ENCODE measurements at places on chromosomes 2 and 18.

GRCh38 chr2:27177441-27178351 lies 28.9 kb downstream of the TCF23 start:
- DNase-seq: no peak

DNA sequence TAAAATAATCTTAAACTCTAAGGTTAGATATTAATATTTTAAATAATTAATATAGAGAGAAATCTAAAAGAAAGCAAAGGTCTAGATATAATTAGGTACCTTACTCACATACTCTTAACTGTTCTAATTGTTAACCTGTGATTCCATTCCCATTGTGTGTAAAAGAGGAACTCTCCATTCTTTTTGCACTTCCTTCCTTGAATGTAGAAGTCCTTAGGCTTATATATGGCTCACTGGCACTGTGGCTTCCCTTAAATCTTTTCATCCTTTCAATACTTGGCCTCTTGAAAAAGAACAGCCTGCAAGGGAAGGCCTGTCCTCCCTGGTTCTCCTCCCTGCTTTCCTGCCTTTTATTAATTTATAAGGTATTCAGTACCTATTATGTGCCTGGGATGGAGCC lies 182.8 kb upstream of the FOSL2 start:
- no peak for DNase-seq

DNA sequence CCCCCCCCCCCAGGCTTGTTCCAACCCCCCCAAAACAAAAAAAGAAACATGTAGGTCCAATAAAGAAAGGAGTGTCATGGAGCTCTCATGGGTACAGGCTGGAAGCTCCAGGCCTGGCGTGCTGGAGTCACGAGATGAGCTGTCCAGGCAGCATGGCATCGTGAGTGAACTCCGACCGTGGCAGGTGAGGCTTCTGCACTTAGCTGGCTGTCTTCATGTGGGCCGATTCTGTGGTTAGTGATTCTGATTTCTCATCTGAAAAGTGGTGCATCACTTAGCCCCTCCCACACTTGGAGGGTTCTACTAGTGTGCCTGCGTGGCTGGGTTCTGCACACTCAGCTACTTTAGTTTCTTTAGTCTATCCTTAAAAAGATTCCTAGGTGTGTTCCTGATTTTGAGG lies 126.4 kb upstream of the MGAT5 start:
- DNase-seq: peak; percentile 58

- DNase-seq: no peak
These were observed 241.4 kb upstream of the ACVR2A start for GRCh38 chr2:147603447-147603846.

DNA sequence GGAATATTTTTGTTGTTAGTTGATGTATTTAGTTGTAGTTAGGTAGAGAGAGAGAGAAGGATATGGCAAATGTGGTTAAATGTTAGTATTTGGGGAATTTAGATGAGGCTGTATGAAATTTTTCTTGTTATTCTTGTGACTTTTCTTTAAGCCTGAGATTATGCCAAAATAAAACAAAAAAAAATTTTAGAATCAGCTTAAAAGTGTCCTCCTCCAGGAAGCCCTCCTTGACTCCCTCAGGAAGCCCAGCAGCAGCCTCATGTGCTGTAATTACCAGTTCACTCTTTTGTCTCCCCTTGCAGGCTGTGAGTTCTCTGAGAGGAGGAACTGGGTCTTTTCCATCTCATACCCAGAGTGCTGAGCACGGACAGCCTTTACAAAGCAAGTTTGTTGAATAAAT lies 243.5 kb downstream of the TFCP2L1 start:
- no peak for DNase-seq

GRCh38 chr2:173347305-173348168 lies 7.1 kb upstream of the CDCA7 start:
- DNase-seq: no peak

GRCh38 chr2:212548455-212548819 lies 9.8 kb upstream of the ERBB4 start:
- no peak for DNase-seq

GRCh38 chr2:204972161-204972560 lies 426.9 kb downstream of the PARD3B start:
- no peak for DNase-seq

DNA sequence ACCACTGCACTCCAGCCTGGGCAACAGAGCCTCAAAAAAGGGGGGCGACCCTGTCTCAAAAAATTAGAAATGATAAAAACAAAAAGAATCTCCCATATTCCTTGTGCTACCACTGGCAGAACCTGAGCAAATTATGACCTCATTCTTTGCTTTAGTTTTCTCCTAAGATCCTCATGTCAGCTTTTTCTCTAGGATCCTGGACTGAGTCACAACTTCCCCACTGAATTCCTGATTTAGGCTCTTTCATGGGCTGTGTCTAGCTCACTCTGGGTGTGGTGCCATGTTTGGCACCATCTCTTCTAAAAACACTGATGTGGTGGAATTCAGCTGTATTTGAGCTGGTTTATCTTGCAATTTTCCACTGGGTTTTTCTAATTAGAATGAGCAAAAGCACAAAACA lies 37.1 kb downstream of the EXOC6B start:
- DNase-seq: no peak

- no peak for DNase-seq
These were observed 307.2 kb downstream of the MYCN start for GRCh38 chr2:16247326-16248122.

DNA sequence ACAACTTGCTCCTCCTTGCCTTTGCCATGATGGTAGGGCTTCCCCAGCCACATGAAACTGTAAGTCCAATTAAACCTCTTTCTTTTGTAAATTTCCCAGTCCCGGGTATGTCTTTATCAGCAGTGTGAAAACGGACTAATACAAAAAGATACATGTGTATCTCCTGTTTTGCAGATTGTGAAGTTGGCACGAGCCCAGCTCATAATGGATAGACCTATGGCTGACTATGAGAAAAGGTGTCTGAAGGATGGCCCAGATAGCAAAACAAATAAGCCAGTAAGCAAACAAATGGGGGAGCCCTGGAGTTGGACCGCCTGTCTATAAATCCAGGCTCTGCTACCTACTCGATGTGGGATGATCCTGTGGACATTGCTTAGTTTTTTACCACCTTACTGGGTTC lies 15.5 kb upstream of the PRKCE start:
- DNase-seq: no peak

GRCh38 chr2:118710481-118710880 lies 137.0 kb downstream of the EN1 start:
- no peak for DNase-seq

DNA sequence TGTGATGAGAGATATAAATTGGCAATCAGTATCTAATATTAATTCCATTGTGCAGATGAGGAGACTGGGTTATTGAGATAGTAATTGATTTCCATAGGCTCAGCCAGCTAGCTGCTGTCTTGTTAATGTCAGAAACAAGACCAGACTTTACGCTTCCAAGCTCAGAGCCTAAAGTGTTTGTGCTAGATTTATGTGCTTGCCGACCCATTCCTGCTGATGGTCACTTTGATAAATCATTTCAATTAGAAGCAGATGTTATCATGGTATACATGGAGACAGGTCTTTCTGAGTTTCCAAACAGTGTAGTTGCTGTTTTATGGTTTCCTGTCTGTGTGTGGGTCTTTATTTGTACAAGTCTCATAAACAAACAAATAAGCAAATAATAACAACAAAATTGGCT lies 92.8 kb downstream of the AQP4 start:
- DNase-seq: no peak

DNA sequence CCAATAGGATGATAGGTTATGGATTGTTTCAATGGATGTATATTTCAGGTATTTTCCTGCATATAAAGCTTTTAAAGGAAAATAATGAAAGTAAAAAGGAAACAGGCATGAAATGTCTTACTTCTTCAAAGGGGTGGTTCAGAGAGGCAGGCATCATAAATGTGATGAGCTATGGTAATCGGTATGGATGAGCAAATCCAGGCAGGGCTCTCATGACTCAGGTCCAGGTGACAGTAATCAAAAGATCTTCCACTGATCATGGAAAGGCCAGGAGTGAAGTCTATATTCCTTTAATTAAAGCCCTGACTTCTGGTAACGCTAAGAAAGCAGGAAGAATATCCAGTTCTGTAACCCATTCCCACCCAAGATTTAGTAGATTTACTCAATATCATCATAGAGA lies 48.7 kb upstream of the RGPD4 start:
- no peak for DNase-seq

GRCh38 chr2:168624028-168624427 lies 168.0 kb downstream of the CERS6 start:
- no peak for DNase-seq

GRCh38 chr18:13501891-13502290 lies 224.5 kb downstream of the FAM210A start:
- DNase-seq: peak; percentile 14

- DNase-seq: no peak
These were observed 294.3 kb downstream of the SRBD1 start for GRCh38 chr2:45316576-45317338.

DNA sequence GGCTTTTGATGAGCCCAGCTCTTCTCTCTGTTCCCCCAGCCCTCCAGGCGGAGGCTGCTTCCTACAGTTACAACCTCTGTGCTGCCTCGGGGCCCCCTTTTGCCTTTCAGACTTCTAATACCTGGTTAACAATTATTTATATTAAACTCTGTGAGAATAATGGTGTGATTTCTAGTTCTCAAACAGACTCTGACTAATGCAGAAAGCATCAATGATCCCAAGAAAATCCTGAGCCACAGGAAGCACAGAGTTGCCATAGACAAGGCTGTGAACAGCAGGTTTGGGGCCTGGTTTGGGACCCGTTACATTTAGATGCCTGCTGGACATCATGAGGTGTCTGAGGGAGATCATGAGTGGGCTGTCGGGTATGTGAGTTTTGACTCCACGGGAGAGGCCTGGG lies 37.4 kb upstream of the MYO3B start:
- DNase-seq: no peak

GRCh38 chr2:171482877-171483276 lies 39.4 kb upstream of the CYBRD1 start:
- DNase-seq: no peak

DNA sequence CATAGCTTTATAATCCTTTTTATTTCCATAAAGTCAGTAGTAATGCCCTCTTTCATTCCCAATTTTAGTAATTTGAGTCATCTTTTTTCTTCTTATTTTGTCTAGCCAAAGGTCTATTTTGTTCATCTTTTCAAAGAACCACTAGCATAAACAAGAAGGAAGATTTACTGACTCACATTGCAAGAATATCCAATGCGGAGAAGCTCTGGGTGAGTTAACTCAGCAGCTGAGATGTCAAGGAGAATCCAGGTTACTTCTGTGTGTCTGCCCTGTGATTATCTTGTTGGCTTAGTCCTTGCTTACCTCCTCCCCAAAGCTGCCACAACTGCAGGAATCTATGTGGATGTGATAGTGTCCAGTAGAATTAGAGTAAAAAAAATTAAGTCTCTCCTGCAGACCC lies 311.4 kb upstream of the NCKAP5 start:
- DNase-seq: no peak

DNA sequence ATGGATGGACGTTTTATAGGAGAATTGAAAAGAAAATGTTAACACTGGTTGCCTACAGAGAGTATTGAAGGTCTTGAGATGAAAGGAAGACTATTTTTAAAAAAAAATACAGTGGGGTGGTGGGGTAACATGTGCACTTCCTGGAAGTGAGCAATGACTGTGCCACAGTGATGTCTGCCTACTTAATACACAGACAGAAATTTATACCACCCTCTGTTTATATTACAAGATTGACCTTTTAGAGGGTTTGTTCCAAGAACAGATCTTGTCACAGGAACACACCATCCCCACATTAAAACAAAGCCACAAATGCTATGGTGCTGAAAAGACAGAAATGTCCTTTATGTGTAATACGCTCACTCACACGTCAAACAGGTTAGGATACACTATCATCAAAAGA lies 87.6 kb downstream of the THADA start:
- no peak for DNase-seq

GRCh38 chr2:165436559-165436958 lies 32.9 kb upstream of the CSRNP3 start:
- DNase-seq: no peak

Data from stimulated activated CD4-positive, alpha-beta T cell treated with anti-CD3 and anti-CD28 coated beads, Interleukin-2, amount 100 ng/mL, for 48 hours (primary cell).